Effector CD4-positive, alpha-beta T cell (primary cell): ENCODE measurements at places on chromosomes 2 and 18.

DNA sequence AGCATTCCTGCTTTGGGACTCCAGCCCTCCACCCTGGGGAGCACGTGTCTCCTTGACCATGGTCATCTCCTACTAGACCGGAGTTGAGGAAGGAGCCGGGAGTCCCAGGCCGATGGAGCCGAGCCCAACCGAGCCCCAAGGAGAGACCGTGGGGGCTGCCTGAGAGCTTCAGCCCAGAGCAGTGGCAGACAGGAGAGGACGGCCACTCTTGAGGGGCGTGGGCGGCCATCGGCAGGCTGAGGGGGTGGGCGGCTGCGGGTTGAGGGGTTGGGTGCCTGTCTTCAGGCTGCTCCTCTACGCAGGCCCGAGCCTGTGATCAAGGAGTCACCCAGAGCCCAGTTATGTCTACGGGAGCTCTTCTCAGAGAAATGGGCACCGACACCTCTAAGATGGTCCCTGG, 158.7 kb downstream of the PXDN start:
- DNase-seq = no peak

GRCh38 chr2:64906853-64907536, 82.2 kb upstream of the SLC1A4 start:
- no peak for DNase-seq

GRCh38 chr2:159562248-159562647, 54.1 kb downstream of the BAZ2B start:
- DNase-seq = no peak

DNA sequence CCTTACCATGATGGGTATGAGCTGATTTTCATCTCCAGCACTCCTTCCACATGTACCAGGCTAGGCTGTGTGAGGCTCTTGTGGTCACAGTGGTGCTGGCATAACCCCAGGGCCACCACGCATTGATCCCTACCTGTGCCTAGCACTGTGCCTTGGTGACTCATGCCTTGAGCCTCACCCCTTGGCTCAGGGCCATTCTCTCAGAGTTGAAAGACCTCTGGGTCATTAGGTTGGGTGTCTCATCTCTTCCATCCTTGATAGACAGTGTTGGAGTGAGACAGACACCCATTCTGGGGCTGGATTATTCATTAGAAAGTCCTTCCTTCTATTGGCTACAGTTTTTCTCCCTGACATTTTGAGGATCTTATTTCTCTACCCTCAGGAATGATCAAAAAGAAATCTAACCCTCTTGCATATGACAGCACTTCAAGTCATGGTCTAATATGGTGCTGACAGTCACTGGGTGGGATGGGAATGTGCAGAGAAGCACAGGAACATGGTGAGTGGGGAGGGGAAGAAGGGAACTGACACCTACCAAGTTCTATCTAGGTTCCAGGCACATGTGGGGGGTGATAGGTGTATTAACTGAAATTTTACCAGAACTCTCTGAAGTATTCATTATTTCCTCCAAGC, 41.3 kb downstream of the DYSF start:
- no peak for DNase-seq

GRCh38 chr2:200613692-200614091, 27.9 kb downstream of the AOX1 start:
- DNase-seq = no peak

DNA sequence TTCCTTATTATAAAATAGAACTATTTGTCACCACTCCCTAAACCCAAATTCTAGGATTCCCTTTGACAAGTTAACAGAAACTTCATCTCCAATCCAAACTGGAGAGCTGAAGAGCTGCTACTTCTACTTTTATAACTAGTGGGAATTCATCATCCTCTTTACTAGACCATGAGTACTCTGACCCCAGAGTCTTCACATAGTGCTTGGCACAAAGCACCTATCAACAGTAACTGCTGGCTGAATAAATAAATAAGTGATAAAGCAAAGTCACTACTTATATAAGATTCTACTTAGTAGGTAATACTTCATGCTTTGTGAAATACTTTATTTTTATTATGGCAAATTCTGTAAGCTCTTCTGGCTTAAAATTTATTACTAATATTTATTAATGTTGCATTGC, 49.5 kb downstream of the DARS1 start:
- DNase-seq = no peak

DNA sequence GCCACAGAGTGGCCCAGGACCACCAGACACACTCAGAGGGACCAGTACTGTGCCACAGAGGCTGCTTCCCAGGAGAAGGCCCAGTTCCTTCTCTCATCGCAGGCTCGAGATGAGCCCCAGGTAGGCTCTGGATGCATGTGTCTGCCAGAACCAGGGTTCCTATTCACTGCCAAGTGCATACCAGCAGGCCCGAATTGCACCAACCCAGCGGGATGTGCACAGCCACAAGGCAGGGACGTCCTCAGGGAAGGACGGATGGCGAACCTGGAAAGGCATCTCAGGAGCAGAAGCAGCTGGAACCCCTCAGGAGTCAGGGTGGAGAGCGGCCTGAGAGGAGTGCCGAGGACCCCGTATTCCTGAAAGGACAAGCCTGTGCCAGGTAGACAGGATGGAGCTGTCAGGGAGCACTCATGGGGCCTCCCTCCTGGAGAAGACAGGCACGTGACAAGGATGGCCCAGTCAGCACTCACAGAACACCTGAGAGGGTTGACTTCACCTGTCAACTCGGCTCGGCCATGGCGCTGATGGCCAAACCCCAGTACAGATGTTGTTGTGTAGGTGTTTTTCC, 73.7 kb downstream of the PTGR3 start:
- DNase-seq = no peak
